ENCODE measurements at places on chromosomes 7 and 10.

DNA sequence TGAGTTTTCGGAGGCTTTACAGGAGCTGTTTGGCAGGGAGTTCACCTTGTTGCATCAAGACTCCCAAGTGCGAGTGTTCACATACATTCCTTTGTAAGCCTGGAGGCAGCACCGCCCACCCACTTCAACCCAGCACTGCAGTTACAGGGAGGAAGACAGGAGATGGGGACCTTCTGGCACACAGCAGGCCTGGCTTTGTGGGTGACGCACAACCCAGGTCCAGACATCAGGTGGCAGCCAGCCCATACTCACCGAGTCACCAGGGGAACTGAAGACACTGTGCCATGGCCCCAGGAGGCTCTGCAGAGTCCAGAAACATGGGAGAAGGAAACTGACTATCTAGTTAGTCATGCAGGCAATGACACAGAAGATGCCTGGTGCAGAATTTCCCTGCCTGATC, 305.9 kb upstream of the RNF32 start:
- no peak for DNase-seq

DNA sequence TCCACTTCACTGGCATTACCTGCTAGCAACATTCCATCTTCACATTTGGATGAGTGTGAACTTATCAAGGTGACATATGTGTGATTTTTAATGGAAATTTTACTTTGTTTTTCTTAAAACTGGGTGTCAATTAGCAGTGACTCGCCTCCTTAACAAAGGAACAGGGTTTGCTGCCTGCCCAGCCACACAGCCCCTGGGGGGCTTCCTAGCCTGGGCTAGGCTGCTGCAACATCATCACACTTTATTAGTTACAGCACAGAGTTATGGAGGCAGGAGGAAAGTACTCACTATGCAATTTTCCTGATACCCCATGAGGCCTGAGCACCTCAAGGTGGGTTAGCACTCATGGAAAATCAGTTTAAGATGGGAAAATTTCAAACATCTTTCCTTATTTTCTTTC, 861.3 kb downstream of the NRG3 start:
- no peak for DNase-seq

DNA sequence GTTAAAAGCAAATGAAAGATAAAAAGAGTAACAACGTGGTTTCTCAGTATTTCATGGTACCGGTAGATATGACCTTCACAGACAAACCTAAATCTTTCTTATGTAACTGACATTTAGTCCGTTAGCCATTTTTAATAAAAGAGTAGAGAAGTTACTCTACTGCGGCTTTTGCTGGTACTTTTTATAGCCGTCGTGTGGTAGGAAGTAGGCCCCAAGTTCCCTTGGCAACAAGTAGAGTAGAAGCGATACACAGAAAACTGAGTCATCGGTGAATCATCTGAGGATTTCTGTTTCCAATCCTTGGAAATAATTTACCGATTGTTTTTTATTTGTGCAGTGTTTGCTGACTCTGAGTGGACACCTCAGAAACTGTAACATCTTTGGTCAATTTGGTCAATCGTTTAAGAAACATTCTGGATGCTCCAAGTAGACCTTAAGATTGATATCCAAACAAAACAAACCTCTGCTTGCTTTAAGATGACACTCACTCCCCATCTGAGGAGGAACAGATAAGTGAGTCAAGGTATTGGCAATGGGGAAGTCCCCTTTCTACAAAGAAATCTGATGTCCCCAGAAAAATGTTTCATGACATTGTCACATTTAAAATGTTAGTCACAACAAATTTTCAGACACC, 63.9 kb upstream of the AHR start:
- no peak for DNase-seq

- no peak for DNase-seq
Observed at GRCh38 chr7:158051776-158052175, 535.8 kb downstream of the PTPRN2 start.

DNA sequence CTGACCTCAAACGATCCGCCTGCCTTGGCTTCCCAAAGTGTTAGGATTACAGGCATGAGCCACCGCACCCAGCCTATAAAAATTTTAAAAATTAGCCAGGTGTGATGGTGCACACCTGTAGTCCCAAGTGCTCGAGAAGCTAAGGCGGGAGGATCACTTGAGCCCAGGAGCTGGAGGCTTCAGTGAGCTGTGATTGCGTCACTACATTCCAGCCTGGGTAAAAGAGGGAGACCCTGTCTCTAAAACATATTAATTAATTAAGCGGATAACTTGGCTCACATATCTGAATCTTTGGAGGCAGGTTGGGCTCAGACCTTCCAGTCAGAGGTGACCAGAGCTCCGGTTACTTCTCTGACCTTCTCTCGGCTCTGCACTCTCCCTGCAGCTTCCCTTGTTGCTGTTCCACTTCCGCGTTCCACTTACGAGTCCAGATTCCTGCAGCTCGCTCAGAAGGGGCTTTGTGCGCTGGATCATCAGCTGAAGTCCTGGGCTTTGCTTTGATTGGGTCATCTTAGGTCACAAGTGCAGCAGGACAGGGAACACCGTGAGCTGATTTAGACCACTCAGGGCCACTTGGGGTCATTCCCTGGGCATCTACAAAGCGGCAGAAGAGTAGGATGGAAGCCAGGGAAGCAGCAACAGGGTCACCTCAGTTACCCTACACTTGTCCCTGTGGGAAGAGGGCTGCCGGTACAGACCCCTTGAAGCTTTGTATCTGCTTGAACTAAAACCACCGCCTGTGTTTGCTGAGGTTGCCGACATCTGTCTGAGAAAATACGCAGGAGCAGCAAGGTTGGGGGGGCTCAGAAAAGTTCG, 2.0 kb upstream of the ARPC1B start:
- DNase-seq, result no peak

GRCh38 chr7:151377406-151377805, 32.4 kb downstream of the WDR86 start:
- no peak for DNase-seq
